ENCODE measurements at places on chromosomes 16 and 17. TPM values are rescaled to one million over a fixed set of nuclear protein-coding genes. Genes with fewer than 3 reads are reported as not detected.

The CYB561 gene
- 13.0 TPM for total RNA-seq

The ZNHIT3 gene
- 24.1 TPM for total RNA-seq

The TMEM132E gene
- total RNA-seq = 0.49 TPM

The KRTAP3-1 gene
- total RNA-seq = 5.3 TPM

The JPT1 gene
- 27.9 TPM for total RNA-seq

The UTS2R gene
- total RNA-seq = 0.20 TPM

The PIRT gene
- total RNA-seq = 0.20 TPM

The CIBAR2 gene
- not detected for total RNA-seq

- DNase-seq = no peak
Observed at GRCh38 chr16:31050280-31051030, 17.1 kb downstream of the STX4 start.

DNA sequence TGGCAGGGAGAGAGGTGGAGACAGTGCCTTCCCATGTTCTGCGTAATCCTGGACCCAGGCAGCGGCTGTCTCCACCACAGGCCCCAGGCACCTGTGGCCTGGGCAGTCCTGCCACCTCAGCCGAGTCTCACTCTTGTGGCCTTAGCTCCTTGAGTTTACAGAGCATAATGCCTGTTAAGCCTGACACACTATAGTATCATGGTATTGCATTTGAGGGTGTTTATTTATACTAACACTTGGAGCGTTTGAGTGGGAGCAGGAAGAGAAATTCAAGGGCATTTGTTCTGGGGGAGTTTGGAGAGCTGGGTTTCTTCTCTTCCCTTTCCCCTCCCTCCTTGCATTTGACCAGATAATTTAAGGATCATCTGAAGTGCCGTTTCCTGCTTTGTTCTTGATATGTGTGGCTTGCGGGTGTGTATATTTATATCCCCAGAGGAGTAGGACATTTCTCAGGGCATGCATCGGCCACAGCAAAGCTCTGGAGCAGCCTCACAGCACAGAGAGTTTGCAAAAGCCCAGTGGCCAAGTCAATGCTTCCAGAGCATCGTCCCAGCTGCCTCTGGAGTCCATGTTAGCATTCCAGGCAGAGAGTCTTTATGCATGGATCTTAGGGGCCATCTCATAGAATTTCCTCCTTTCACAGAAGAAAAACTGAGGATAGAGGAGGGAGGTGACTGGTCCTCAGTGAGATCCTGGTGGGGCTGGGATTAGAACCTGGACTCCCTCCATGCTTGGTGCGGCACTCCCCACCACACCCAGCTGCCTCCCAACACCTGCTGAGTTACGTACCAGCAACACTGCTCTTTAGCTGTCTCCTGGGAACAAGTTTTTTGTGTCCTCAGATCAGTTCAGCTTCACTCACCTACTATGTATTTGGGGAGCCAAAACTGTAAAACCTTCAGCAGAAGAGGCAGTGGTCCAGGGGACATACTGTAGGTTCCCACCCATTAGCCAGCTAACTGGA lies 222.8 kb downstream of the CCDC182 start:
- no peak for DNase-seq

DNA sequence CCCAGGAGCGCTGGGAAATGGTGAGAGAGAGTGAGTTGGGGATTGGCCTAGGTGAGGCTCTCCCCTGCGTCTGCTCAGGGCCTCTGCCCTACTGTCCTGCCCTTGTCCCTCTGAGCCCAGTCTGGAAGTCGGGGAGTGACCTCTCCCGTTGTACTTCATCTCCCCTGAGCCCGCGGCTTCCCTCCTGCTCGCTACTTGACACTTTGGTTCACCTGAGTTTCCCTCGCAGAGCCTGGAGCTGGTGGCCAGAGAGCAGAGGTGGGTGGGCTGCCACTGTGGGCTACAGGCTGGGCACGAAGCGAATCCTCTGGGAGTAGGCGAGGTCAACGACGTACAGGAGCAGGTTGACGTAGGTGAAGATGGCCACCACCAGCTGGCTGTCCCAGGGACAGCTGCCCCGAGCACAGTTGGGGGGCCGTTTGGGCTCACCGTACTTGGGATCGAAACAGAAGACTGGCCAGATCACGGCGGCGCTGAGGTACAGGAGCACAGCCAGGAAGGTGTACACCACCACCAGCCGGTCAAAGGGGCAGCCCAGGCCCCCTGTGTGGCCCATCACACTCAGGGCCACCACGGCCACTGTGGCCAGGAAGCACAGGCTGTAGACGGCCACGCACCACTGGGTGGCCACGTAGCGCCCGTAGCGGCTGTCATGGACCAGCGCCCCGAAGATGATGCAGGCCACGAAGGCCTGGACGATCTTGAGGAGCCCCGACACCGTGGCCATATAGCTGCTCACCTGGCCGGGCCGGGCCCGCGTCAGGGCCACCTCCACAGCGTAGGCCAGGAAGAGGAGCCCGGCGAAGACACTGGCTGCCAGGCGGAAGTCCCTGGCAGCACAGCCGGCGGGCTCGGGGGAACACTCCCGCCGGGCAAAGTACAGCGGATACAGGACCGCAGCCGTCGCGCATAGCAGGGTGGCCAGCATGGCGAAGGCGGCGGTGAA lies 3.7 kb upstream of the PYCR1 start:
- no peak for DNase-seq

DNA sequence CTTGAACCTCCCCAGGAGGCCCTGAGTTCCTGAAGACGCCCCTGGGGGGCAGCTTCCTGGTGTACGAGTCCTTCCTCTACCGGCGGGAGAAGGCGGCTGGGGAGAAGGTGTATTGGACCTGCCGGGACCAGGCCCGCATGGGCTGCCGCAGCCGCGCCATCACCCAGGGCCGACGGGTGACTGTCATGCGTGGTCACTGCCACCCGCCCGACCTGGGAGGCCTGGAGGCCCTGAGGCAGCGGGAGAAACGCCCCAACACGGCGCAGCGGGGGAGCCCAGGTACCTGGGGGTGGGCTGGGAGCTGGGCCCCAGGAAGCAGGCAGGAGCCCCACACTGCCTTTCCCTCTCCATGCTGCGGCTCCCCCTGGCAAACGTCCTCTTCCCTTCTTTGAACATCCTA lies 22.0 kb downstream of the FLYWCH1 start:
- no peak for DNase-seq

- no peak for DNase-seq
Observed at GRCh38 chr17:42067371-42068091, 17.1 kb upstream of the C17orf113 start.

DNA sequence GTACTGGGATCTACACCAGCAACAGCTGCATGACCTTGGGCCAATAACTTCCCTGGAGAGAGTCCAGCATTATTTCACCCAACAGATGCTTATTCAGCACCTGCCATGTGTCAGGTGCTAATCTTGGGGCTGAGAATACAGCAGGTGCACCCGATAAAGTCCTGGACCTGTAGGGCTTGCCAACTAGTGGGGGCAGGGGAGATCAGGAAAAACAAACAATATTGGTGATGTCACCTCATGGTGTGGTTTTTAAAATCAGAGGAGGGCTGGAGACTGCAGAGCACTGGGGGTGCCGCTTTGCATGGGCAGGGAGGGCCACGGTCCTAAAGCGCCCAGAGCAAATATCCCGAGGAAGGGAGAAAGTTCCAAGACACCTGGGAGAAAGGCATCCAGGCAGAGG lies 218.8 kb downstream of the C16orf95 start:
- no peak for DNase-seq

DNA sequence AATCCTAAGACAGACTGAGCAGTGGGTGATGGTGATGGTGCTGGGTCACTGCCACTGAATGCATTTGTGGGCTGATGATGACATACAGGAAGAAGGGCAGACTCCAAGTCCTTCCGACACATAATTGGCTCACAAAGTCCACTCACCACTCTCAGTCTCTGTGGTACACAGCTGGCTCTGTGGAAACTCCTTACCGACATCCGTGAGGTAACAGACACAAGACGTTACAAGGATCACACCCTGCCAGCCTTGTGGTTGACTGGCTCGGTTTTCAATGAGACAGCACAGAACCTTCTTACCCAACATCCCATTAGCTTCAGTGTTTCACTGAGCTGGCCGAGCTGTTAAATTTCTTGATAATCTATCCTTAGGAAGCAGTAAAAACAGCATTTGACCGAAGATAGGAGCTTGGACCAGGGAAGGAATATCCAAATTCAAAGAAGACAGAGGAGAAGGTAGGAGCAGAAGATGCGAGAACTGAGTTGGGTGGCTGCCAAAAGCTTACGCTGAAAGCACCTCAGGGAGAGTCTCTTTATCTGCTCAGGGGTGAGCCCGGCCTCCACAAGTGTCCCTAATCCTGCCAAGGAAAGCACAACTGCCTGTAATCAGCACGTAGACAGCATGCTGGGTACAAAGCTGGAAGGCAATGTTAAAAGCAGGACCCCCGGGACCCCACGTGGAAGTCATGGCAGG lies 5.5 kb upstream of the MXRA7 start:
- no peak for DNase-seq

DNA sequence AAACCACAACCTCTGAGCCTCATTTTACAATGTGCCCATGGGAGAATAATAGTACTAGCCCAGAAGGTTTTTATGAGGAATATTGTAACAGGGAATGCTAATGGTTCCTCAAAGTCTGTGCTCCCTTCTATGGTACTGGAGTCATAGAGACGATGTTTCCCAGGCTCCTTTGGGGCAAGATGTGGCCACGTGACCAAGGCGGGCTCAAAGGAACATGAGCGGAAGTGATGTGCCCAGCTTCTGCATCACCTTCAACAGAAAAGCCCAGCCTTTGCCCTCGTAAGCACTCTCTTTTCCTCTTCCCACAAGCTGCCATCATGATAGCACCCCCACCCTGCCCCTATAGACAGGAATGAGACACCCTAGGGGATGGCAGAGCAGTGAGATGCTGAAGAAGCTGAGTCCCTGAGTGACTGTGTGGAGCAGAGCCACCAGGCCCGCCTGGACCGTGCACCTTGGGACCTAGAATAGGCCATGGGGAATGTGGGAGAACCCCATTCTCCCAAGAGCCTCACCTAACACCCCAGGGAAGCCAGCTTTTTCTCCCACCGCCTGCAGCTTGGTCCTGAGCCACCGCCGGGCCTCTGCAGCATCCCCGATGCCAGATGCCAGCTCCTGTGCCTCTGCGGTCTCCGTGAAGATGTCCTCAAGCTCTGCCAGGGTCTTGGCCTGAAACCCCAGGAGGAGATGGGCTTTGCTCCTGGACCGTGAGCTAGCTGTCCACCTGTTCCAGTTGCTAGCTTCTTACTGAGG lies 22.2 kb upstream of the PIK3R6 start:
- no peak for DNase-seq

DNA sequence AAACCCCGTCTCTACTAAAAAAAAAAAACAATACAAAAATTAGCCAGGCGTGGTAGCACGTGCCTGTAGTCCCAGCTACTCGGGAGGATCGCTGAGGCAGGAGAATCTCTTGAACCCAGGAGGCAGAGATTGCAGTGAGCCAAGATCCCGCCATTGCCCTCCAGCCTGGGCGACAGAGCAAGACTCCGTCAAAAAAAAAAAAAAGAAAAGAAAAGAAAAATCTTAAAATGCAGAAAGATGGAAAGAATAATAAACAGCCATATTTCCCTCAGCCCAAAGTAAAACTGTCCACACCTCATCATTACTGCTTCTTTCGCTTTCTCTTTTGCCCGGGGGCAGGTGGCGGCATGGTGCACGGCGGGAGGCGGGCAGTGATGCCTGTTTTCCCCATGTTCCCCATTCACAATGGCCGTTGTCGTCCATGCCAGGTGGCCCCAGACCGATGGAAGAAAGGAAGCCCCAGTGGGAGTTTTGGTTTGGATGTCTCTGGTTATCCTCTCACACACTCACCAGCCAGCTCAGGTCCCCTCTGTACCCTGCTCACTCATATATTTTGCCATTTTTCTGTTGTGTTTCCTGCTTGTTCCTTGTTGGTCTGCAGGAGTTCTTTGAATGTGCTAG lies 37.0 kb upstream of the PEMT start:
- no peak for DNase-seq

GRCh38 chr17:28956861-28957260 lies 5.5 kb upstream of the PHF12 start:
- no peak for DNase-seq

GRCh38 chr16:19218581-19218980 lies 50.5 kb downstream of the SYT17 start:
- DNase-seq = no peak

DNA sequence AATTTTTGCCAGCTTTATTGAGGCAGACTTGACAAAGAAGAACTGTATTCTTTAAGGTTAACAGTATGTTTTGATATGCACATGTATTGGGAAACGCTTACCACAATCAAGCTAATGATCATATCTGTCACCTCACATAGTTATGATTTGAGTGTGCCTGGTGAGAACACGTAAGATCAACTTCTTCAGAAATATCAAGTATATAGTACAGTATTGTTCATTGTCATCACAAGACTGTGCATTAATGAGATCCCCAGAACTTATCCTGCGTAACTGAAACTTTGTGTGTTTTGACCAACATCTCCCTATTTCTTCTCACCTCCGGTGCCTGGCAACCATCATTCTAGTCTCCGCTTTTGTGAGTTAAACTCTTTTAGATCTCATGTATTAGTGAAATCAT lies 756.4 kb upstream of the EEF2KMT start:
- no peak for DNase-seq

- peak; percentile 58 for DNase-seq
Observed at GRCh38 chr17:78953356-78954350, 26.1 kb downstream of the LGALS3BP start.

DNA sequence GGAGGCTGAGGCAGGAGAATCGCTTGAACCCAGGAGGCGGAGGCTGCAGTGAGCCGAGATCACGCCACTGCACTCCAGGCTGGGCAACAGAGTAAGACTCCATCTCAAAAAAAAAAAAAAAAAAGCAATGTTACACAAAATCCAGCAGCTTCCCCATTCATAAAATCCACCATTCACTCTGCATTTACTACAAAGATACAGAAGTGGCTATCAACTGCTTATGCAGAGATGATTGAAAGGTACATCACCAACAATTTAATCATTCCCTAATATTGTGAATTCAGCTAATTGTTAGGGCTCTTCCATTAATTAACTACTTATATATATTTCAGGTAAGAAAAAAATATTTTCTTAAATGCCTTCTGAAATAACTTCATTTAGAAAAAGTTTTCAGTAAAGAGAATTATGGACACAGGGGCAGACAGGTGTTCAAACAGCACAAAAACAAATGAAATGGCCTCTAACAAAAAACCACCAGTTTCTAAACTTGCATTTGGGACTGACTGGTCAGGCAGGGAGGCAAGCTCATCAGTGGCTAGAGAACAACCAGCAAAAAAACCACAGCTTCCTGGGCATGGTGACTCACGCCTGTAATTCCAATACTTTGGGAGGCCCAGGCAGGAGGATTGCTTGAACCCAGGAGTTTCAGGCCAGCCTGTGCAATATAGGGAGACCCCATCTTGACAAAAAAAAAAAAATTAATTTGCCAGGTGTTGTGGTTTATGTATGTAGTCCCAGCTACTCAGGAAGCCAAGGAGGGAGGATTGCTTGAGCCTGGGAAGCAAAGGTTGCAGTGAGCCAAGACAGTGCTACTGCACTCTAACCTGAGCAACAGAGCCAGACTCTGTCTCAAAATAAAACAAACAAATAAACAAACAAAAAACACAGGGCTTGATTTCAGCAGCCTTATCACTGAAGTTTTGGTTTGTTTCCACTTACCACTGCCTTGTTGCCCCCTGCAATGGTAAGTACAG lies 26.3 kb downstream of the ERN1 start:
- DNase-seq = no peak

Measured in skin of body (tissue), 3 donors.